ENCODE measurements at places on chromosomes 16 and 17. TPM values are rescaled to one million over a fixed set of nuclear protein-coding genes. Genes with fewer than 3 reads are reported as not detected.

KRT34 gene
- total RNA-seq = not detected

CASKIN1 gene
- not detected for total RNA-seq

IGF2BP1 gene
- not detected for total RNA-seq

XAF1 gene
- total RNA-seq = 41.2 TPM

MAF gene
- total RNA-seq = 130 TPM

DNA sequence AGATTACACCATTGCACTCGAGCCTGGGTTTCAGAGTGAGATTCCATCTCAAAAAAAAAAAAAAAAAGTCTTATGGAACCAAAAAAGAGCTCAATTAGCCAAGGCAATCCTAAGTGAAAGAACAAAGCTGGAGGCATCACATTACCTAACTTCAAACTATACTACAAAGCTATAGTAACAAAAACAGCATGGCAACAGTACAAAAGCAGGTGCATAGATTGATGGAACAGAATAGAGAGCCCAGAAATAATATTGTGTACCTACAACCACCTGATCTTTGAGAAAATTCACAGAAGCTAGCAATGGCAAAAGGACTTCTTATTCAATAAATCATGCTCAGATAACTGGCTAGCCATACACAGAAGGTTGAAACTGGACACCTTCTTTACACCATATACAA, 24.7 kb upstream of the CCL2 start:
- H3K36me3 ChIP-seq = no peaks in the 10 kb centered on the region
- H3K27ac ChIP-seq = no peak overlapping the region
- no peak for DNase-seq
- no peak overlapping the region for H3K4me3 ChIP-seq
- peaks cover 41% of the 10 kb centered on the region for H3K27me3 ChIP-seq

- peak overlapping the region; percentile 97 for H3K27ac ChIP-seq
- DNase-seq = peak; percentile 34
Measured at GRCh38 chr16:4505356-4506147, 29.4 kb downstream of the HMOX2 start.

DNA sequence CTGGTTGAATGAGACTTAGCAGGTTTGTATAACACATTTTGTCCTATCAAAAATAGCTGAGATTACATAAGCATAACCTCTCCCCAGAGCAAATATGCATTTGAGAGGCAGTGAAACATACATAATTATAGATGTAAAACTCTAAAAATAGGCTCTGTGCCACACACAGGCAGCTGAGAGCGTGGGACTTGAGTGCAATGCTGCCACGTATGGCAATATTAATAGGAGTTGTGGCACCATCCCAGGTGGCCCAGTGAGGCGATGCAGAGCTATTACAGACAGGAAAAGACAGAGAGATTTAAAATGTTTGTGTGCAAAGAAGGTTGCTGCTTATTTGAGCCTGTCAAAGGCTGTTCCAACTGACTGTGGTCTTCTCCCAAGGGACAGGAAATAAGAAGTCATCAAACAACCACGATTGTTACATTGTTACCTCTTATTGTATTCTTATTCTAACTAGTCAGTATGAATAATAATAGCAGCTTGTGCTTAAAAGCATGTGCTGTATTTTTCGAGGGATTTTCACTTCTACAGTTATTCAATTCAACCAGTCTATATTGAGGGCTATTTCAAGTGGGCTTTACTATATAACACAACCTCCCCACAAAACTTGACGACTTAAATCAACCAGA, 116.5 kb downstream of the SALL1 start:
- H3K27ac ChIP-seq = no peak overlapping the region
- peaks cover 23% of the 10 kb centered on the region for H3K27me3 ChIP-seq
- DNase-seq = no peak
- H3K4me1 ChIP-seq = no peaks in the 10 kb centered on the region
- H3K4me3 ChIP-seq = no peak overlapping the region
- no peaks in the 10 kb centered on the region for H3K36me3 ChIP-seq

DNA sequence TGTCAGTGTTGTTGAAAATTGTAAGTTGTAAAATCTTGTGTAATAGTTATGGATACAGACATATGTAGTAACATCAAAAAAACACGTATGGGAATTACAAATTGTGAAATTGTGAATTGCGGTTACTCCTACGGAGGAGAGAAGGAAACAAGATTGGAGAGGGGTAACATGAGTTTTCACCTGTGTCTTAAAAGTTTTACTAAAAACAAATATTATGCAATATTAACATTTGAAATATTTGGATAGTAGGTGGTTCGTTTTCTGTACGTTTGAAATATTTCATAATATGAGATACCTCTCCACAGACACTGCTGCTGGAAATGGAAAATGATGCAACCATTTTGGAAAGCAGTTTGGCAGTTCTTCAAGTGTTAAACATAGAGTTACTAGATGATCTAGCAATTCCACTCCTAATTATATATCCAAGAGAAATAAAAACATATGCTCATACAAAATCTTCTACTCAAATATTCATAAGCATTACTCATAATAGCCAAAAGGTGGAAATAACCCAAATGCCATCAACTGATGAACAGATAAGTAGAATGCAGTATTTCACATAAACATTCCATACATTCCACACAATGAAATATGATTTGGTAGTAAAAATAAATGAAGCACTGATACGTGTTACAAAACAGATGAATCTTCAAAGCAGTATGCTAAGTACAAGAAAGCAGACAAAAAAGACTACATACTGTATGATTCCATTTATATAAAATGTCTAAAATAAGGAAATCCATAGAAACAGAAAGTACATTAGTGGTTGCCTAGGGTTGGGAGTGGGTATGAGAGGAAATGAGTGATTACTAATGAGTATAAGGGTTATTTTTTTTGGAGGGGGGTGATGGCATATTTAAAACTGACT, 40.7 kb upstream of the ABCA10 start:
- no peak overlapping the region for H3K27ac ChIP-seq
- H3K27me3 ChIP-seq = no peaks in the 10 kb centered on the region
- no peak overlapping the region for H3K4me3 ChIP-seq
- DNase-seq = no peak
- H3K36me3 ChIP-seq = no peaks in the 10 kb centered on the region
- H3K4me1 ChIP-seq = peaks cover 2% of the 10 kb centered on the region

GRCh38 chr17:55580596-55581133, 69.4 kb upstream of the SMIM36 start:
- H3K27ac ChIP-seq = peak overlapping the region; percentile 69
- peaks cover 19% of the 10 kb centered on the region for H3K4me1 ChIP-seq
- no peaks in the 10 kb centered on the region for H3K27me3 ChIP-seq
- no peak for DNase-seq

- H3K4me1 ChIP-seq = peaks cover 16% of the 10 kb centered on the region
- peak overlapping the region; percentile 88 for H3K4me3 ChIP-seq
- H3K36me3 ChIP-seq = peaks cover 5% of the 10 kb centered on the region
- peaks cover 50% of the 10 kb centered on the region for H3K27me3 ChIP-seq
Measured at GRCh38 chr17:57045868-57046704, 39.0 kb upstream of the AKAP1 start.

GRCh38 chr17:10318535-10318934, 54.3 kb downstream of the MYH13 start:
- no peak overlapping the region for H3K4me3 ChIP-seq
- H3K4me1 ChIP-seq = peaks cover 2% of the 10 kb centered on the region
- no peak for DNase-seq
- no peak overlapping the region for H3K27ac ChIP-seq
- peaks cover 5% of the 10 kb centered on the region for H3K27me3 ChIP-seq

DNA sequence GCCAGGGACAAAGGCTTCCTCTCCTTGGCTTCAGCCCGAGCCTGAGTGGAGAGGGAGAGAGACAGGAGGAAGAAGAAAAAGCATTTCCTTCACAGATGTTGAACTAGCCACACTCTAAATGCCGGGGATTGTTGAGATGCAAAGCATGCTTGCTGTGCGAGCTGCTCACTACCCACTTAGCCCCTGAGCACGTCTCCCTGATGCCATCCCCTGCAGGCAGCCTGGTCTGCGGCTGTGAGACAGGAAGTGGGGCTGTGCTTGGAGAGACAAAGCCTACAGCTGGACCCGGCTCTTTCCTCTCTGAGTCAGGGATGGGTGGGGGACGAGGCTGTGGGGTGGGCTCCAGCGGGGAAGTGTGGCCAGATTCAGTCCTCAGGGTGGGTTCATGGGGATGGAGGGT, 13.7 kb downstream of the WNT9B start:
- H3K36me3 ChIP-seq = peaks cover 9% of the 10 kb centered on the region
- no peak overlapping the region for H3K4me3 ChIP-seq
- H3K4me1 ChIP-seq = peaks cover 5% of the 10 kb centered on the region
- peaks cover 55% of the 10 kb centered on the region for H3K27me3 ChIP-seq

DNA sequence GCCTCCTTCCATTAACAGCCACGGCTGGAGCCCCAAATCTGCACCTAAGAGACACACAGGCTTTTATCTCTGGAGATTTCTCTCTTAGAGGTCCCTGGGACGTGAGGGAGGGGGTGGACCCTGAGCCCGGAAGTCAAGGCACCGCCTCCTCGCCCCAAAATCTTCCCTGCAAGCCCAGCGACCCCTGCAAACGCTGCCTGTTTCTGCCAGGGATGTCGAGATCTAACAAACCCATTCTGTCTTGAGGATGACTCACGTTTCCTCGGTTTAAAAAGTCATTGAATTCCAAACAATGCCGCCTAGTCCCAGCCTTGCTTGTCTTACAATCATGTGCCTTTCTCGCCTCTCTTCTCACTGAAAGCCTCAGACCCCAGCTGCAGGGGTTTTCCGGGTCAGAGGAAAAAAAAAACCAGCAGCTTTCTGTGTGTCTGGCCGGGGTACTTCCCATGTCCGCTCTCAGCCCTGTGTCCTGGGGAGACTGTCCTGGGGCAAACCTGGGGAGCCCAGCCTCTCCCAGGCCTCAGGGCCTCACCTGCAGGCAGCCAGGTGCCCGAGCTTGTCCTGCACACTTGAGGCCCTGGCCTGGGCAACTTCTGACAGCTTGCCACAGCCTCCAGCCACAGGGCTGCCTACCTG, 15.4 kb downstream of the ARL2BP start:
- peaks cover 10% of the 10 kb centered on the region for H3K4me1 ChIP-seq
- no peak for DNase-seq
- no peaks in the 10 kb centered on the region for H3K27me3 ChIP-seq
- H3K4me3 ChIP-seq = peak overlapping the region; percentile 49

DNA sequence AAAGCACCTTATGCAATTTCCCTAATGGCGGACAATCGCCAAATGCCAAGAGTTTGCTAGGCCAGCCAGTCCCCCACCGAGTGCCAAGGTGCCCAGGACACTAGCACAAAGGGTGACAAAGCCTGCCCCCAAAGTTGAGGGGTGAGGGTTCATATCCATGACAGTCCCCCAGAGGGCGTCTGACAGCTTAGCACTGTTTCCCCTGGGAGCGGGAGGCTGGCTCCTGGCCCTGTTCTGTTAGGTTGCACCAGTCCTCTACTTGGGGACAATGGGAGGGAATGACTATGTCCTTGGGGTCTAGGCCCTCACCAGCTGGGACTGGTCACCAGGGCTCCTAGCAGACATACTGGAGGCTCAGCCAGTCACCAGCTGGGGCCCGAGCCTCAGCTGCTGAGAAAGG, 66.9 kb downstream of the MYO18A start:
- H3K27ac ChIP-seq = no peak overlapping the region
- no peak for DNase-seq
- H3K36me3 ChIP-seq = peaks cover 7% of the 10 kb centered on the region
- peaks cover 10% of the 10 kb centered on the region for H3K4me1 ChIP-seq
- H3K4me3 ChIP-seq = no peak overlapping the region

- H3K4me1 ChIP-seq = peaks cover 9% of the 10 kb centered on the region
- H3K27me3 ChIP-seq = peaks cover 23% of the 10 kb centered on the region
- no peak overlapping the region for H3K4me3 ChIP-seq
- no peaks in the 10 kb centered on the region for H3K36me3 ChIP-seq
- no peak overlapping the region for H3K27ac ChIP-seq
Measured at GRCh38 chr17:49580055-49580721, 4.5 kb downstream of the NXPH3 start.

DNA sequence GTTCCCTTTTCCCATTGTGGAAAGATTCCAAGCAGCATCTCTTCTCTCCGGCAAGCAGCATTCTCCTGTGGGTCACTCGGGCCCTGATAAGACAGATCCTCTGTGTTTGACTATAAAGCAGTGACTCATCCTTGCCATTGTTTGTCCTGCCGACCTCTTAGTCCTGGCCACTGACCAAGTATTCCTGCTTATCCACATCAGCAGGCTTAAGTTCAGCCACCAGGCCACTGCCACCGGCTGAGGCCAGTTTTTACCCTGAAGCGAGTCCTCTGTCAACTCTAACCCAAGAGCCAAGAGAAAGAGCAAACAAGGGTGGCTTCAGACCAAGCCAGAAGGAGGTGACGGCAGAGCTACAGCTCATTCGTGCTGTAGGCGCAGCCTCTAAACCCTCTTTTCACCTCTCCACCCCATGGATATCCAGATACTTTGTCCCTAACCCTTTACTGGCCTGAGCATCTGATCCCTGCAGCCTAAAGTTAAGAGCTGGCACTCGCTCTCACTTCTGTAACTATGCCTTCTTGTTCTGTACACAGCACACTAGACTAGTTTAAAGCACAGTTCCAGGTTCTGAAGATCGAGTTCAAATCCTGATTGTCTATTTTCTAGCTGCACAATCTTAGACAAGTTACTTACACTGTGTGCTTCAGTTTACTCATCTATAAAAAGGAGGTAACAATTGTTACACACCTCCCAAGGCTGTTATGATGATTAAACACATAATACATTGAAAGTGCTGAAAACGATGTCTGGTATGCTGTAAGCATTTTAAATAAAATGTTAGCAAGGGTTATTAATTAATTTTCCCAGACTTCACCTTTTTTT, 31.0 kb downstream of the SOX9 start:
- no peaks in the 10 kb centered on the region for H3K4me1 ChIP-seq
- H3K4me3 ChIP-seq = no peak overlapping the region
- DNase-seq = no peak

GRCh38 chr17:15409721-15410250, 57.6 kb downstream of the CDRT4 start:
- no peak overlapping the region for H3K4me3 ChIP-seq
- H3K27me3 ChIP-seq = no peaks in the 10 kb centered on the region
- DNase-seq = no peak
- no peak overlapping the region for H3K27ac ChIP-seq
- H3K36me3 ChIP-seq = no peaks in the 10 kb centered on the region

DNA sequence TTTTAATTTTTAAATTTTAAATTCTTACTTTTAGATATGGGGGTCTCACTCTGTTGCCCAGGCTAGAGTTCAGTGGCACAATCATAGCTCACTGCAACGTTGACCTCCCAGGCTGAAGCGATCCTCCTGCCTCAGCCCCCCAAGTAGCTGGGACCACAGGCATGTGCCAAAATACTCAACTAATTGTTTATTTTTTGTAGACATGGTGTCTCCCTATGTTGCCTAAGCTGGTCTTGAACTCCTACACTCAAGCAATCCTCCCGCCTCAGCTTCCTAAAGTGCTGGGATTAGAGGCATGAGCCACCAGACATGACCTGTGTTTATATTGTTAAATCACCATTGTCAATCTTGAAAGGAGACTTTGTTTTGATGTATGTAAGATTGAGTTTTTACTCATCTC, 332.2 kb downstream of the WWOX start:
- H3K27ac ChIP-seq = no peak overlapping the region
- no peak overlapping the region for H3K4me3 ChIP-seq
- no peaks in the 10 kb centered on the region for H3K4me1 ChIP-seq
- no peak for DNase-seq
- H3K27me3 ChIP-seq = no peaks in the 10 kb centered on the region

- no peak overlapping the region for H3K4me3 ChIP-seq
- H3K27me3 ChIP-seq = no peaks in the 10 kb centered on the region
- H3K36me3 ChIP-seq = peaks cover 14% of the 10 kb centered on the region
Measured at GRCh38 chr17:80738020-80738808, 193.6 kb downstream of the RPTOR start.

Measured in T-helper 17 cell (primary cell).